NCI-H748 treated with DMSO at 0.1 percent for 48 hours (cell line): ENCODE measurements at places on chromosomes 11 and 22.

DNA sequence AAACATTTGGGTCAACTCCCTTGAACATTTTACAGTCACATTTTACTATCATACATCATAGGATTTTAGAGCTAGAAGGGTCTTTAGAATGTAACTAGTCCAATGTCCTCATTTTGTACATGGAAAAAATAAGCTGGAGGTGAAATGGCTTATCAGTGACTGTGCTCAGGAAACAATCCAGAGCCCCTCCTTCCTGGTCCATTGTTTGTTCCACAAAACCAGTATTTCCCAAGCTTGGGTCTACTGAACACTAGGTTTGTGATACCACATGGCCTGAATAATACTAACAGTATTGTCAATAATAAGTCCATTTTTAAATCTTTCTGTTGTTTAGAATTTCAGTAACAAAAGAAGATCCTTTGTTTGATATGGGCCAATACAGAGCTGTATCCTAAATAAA, 27.1 kb downstream of the PDGFD start:
- no peak for DNase-seq

GRCh38 chr11:30364139-30364836, 41.4 kb downstream of the ARL14EP start:
- peak; percentile 20 for DNase-seq

- DNase-seq = peak; percentile 16
Measured at GRCh38 chr11:93089474-93090102, 108.2 kb downstream of the SLC36A4 start.

- no peak for DNase-seq
Measured at GRCh38 chr11:133503236-133503635, 29.1 kb downstream of the OPCML start.

DNA sequence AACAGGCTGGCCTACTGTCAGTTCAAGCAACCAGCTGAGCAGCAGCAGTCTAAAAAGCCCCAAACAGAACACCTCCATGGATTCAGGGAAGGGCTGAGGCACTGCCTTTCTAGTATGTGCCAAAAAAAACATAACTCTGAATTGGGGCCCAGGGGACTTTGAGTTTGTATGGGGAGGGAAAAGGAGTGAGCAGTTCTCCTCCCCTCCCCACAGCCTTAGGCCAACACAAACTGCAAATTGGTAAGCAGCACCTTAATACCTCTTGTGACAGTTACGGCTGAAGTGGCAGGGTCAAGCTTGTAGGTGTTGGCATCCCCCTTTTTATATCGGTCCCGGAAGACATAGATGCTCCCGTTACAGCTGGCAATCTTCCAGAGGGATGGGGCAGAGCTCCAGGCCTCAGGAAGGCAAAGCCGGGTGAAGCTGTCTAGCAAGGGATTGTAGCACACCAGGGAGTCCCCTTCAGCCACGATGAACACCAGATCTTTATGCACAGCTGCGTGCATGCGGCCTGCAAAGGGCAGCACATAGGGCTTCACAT, 6.0 kb downstream of the KBTBD4 start:
- DNase-seq = no peak

GRCh38 chr22:28883917-28884746, 760 bp downstream of the ZNRF3 start:
- DNase-seq = no peak

- DNase-seq = no peak
Measured at GRCh38 chr11:35107861-35108260, 31.1 kb upstream of the CD44 start.

DNA sequence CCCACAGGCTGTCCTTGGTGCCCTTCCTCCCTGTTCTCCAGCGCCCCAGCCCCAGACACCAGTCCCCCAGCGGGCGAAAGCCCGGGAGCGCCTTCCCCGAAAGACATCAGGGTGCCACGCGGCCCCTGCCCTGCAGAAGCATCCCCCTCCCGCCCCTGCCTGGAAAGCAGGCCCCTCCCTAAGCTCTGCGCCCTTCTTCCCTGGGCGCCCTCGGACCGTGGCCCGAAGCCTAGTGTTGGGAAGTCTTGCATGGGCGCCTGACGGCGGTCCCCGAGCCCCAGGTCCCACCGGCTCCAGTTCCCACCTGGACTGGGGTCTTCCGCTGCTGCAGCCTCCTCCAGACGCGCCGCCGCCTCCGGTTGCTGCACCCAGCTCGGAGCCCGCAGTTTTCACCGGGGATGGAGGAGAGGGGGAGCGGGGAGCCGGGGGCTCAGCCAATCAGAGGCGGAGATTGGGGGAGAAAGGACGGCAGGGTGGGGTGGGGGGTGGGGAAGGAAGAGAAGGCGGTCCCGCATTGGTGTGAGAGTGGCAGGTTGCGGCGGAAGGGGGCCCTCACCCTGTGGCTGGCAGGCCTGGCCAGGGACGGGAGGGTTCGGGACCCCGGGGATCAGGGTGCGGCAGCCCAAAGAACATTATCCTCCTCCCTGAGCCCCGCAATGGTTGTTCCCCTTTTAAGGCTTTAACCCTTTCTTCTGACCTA, at the start of gene THY1:
TSS of gene THY1 (minus strand) at position 364 of the 700 bp plus-strand sequence. CDS start 2,267 bp downstream, outside the sequence.
- DNase-seq = peak; percentile 9

- DNase-seq = no peak
Measured at GRCh38 chr11:124122123-124122522, 6.9 kb downstream of the VWA5A start.

DNA sequence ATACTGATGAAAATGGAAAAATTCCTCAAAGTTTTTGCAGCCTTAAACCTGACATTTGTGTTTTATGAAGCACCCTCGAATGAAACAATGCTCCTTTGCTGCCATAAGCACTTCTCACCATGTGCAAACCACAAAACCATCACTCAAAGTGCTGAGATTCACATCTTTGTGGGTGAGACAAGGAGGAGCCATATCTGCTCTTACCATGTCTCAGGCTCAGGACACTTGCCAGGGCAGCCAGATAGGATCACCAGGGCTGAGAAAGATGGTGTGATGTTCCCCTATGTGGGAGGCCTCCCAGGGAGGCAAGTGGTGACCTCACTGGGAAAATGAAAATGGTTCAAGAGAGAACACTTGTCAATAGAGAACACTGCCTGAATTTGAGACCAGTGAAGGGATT, 120.4 kb downstream of the CCDC34 start:
- no peak for DNase-seq

DNA sequence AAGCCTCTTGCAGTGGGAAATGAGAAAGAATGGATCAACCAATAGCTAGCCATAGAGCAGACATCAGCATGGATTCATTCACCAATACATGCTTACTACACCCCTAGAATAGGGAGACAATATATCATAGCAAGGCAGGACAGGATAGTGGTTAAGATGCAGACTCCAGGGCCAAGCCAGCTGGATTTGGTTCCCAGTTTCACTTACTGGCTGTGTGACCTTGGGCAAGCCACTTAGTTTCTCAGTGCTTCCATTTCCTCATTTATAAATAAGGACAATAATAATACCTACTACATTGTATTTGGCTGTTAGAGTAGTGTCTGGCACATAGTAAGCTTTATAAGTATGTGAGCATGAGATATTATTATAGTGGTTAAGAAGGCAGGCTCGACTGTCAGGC, 7.1 kb downstream of the DCHS1 start:
- DNase-seq = no peak

DNA sequence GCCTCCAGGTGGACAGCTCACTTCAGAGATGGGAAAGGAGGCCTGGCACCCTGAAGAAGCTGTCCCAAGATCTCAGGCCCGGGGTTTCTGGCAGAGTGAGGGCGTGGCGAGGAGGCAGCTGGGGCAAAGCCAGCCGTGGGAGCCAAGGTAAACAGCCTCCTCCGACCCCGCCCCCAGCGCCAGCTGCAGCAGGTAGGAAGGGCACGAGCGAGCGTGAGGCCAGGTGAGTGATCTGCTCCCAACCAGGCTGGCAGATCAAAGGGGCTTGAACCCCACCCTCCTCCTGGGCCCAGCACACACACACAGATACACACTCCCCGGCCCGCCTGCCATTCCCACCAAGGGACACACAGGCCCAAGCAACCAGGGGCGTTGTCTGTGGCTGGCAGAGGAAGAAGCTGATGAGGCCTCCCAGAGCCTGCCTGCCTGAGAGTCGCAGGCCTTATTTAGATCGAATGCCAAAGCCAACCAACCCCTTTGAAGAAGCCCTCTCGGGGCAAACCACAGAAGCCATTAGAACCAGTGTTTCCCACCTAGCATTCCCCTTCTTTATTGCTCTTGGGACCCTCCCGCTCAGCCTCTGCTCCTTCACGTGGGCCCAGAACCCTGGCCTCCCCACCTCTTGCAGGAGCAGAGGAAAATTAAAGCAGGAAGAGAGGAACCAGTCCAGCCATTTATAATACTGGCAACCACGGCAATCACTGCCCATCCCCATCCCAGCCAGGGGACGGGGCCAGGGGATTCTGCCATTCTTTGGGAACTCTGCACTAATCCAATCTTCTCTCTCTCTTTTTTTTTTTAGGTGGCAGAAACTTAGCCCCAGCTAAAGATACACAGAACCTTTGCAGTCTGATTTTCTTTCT, 5.0 kb downstream of the PDGFB start:
- peak; percentile 63 for DNase-seq

GRCh38 chr11:6667733-6668374, 12.2 kb upstream of the DCHS1 start:
- DNase-seq = peak; percentile 17

DNA sequence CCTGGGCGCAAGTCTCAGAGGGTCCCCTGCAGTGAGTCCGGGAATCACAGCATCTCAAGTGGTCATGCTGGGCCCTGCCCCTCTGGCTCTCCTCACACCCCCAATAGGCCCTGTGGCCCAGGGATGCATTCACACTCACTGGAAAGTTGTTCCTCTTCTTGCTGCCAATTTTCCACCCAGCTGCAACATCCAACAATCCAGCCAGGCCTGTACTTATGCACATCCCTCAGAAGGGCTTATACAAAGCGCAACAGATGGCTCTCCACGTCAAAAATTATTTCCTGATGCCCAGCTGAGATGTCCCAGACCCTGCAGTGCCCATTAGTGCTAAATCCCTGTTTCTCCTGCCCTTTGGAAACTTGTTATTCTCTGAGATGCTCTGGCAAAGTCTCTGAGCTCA, 407.8 kb upstream of the NARS2 start:
- no peak for DNase-seq

DNA sequence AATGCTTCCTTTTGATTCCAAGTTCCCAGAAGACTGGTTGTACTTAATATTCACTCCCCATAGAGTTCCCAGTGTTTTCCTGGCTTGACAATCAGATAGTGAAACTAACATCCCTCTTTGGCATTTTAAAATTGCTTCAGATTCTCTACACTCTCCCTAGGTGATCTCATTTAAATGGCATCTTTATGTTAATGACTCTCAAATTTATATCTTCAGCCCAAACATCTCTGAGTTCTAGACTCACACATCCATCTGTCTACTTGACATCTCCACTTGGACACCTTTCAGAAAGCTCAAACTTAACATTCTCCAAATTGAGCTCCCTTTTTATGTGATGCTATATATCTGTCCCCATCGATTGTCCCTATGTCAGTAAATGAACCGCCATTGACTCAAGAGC, 232.0 kb downstream of the NTM start:
- DNase-seq = no peak

DNA sequence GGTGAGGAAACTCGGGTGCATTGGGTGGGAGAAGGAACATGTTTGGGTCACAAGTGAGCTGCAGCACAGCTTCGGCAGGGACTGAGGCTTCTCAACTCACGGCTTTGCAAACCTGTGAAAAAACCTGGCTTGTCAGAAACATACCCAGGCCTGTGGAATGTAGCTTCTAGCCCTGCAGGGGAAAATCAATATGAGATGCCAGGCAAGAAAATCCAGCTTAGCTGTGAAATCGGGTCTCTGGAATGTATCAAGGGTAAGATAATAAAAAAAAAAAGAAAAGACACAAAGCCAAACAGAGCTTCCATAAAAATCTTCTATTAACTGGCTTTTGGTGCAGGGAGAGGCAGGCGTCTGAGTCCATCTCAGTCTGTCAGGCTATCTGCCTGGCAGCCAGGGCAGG, 28.5 kb downstream of the UQCR10 start:
- no peak for DNase-seq

DNA sequence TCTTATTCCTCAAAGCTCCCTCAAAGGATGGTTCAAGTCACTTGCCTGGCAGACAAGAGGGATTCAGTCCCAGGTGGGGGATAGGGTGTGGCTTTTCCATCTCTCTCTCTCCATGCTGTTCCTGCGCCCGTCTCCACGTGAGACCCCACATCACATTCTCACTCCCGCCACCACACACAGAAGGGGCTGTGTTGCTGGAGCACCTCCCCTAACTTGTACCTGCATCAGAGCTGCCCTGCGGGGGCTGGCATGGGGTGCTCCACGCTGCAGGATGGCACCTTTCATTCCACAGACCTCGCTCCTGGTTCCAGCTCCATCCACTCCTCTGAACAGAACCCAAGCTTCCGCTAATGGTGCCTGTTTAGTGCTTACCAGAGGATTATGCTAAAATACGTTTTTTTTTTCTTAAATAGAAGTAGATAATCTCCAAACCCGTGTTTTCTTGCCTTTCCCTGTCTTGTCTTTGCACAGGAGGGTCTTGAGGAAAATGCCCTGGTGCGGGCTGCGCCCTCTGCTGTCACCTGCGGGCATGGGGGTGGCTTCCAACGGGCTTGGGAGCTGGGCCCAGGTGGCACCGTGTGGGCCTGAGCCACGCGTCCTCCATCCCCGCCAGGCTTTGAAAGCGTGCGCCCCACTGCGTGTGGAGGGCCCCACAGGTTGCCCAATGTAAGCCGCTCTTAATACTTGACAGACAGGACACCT, 985.6 kb downstream of the BRD1 start:
- DNase-seq = no peak

DNA sequence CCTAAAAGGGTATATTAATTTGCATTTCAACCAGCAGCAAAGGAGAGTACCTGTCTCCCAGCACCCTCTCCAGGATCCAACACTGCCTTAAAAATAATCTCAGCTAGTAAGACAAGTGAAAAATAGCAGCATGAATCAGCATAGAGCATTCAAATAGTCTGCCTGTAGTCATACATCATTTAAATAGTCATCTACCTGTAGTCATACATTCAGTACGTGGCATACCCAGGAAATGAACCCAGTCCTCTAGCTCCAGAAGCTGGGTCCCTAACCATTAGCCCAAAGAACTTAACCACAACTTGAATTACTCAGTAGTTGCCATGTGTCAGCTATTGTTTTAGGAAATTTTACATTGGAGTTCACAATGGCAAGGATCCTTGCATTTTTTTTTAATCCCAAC, 9.3 kb downstream of the TENM4 start:
- no peak for DNase-seq

- DNase-seq = no peak
Measured at GRCh38 chr11:1718326-1718725, 21.3 kb downstream of the KRTAP5-6 start.

- DNase-seq = no peak
Measured at GRCh38 chr22:44276706-44277356, 35.9 kb downstream of the SHISAL1 start.

GRCh38 chr11:36240173-36240572, 49.1 kb downstream of the COMMD9 start:
- no peak for DNase-seq

- no peak for DNase-seq
Measured at GRCh38 chr22:32888976-32889375, 87.5 kb downstream of the TIMP3 start.
